Vagina (tissue), 2 donors: ENCODE measurements at places on chromosomes 5 and 9. TPM values are rescaled to one million over a fixed set of nuclear protein-coding genes. Genes with fewer than 3 reads are reported as not detected.

DNA sequence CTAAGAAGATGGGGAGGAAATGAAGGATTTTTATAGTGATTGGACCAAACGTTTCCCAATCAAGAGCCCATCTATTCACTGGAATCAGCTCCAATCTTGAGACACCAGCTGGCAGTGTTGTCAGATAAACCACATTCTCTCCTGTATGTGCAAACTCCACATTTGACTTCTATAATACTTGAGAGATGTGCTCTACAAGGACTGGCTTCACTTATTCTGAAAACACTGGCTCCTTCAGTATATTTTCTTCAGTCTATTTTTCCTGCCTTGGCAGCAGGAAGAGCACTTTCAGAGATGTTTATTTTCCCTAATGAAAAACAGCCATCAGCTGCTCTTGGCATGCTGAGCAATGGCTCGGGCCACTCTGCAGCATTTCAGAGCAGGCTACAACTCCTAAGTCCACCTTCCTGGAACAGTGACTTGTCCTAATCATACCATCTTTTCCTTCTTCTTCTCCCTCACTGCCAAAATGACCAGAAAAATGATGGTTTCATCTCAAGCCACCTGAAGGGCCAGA is 96.9 kb upstream of the FSTL4 start:
- H3K4me1 ChIP-seq: peaks cover 8% of the 10 kb centered on the region
- H3K4me3 ChIP-seq: no peak overlapping the region
- H3K27me3 ChIP-seq: no peaks in the 10 kb centered on the region
- no peak for DNase-seq
- no peaks in the 10 kb centered on the region for H3K36me3 ChIP-seq

- no peaks in the 10 kb centered on the region for H3K36me3 ChIP-seq
- no peak overlapping the region for H3K27ac ChIP-seq
- H3K4me3 ChIP-seq: no peak overlapping the region
- no peak for DNase-seq
- no peaks in the 10 kb centered on the region for H3K4me1 ChIP-seq
Observed at GRCh38 chr9:93818827-93819472, 136.2 kb downstream of the BARX1 start.

DNA sequence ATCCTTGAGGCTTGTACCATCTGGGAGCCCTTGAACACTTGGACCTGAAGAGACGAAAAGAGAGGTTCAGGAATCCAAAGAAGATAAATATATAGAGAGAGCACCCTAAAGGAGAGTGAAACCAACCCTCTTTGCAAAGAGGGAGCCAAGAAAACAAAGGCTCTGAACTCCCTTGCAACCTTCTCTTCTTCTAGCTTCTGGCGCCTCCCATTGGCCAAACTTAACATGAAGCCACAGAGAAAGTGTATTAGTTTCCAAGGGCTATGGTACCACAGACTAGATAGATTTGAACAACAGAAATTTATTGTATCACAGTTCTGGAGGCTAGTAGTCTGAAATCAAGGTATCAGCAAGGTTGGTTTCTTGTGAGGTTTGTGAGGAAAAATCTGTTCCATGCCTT is 175.1 kb downstream of the HCN1 start:
- no peak for DNase-seq
- no peaks in the 10 kb centered on the region for H3K27me3 ChIP-seq
- no peaks in the 10 kb centered on the region for H3K36me3 ChIP-seq
- no peak overlapping the region for H3K27ac ChIP-seq

The LRRC19 gene
- total RNA-seq: not detected

- peaks cover 16% of the 10 kb centered on the region for H3K36me3 ChIP-seq
- no peak overlapping the region for H3K27ac ChIP-seq
- H3K27me3 ChIP-seq: no peaks in the 10 kb centered on the region
- H3K4me3 ChIP-seq: no peak overlapping the region
Observed at GRCh38 chr9:114033397-114034103, 44.5 kb downstream of the AMBP start.

DNA sequence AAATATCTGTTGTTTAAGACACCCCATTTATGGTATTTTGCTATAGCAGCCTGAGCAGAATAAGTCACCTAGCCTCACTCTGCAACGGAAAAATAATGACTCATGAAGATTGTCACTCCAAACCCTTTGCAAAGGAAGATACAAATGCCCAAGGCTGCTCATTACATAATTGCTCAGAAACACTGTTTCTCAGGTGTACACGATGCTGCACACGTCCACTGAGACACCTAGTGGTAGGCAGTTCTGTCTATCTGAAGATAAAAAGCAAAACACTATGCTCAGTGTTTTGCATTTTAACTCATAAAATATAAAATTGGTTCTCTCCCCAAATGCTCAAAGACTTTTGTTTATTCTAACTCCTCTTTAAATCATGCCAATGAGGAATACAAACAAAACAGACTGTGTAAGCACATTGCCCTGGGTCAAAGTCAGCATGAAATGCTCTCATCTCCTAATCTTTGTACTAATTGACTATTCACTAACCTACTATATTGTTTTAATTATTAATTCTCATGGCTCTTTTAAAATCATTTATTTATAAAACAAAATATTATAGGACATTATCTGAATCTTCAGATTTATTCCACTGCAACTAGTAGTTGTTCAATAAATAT is 7.7 kb upstream of the TSLP start:
- H3K4me3 ChIP-seq: no peak overlapping the region
- H3K27me3 ChIP-seq: no peaks in the 10 kb centered on the region
- H3K4me1 ChIP-seq: no peaks in the 10 kb centered on the region
- H3K36me3 ChIP-seq: no peaks in the 10 kb centered on the region
- no peak overlapping the region for H3K27ac ChIP-seq
- DNase-seq: no peak

The SLCO6A1 gene
- not detected for total RNA-seq

- no peaks in the 10 kb centered on the region for H3K27me3 ChIP-seq
- no peaks in the 10 kb centered on the region for H3K4me1 ChIP-seq
Observed at GRCh38 chr5:166803058-166803457, 1488.4 kb upstream of the WWC1 start.
